Activated naive CD4-positive, alpha-beta T cell treated with anti-CD3 and anti-CD28 coated beads, Interleukin-2, amount 10 ng/mL, durations not matched to agents 7 days and 5 days (primary cell): ENCODE measurements at places on chromosomes 1 and 21.

DNA sequence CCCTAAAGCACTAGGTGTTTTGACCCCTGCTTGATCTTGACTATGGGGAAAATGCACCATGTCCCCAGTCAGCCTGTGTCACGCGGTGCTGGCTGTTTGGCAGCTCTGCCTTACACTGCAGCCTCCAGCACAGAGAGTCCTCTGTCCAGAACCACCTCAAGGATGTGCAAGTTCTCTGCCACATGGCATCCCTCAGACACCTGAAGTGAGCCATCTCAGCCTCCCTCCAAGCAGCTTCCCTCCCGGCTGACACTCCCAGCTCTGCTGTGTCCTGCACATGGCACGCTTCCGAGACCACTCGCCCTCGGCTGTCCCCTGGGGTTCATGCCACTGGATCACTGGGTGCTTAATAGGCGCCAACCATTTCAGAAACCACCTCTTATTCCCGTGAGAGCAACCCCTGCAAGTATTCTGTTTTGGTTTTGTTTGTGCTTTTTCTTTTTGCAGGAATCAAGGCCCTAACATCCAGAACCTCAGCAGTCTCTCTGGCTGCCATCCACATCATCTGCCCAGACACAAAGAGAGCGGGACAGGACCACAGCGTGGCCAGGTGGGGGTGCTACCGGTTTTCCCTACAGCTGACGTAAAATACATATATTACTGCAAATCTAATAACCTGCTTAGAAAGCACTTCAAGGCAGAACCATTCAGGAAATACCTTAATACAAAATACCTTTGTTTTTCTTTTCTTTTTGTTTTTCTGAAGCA lies 45.7 kb downstream of the CAPZB start:
- peak; percentile 61 for DNase-seq

- DNase-seq = no peak
Observed at GRCh38 chr21:36005018-36005417, 55.3 kb downstream of the SETD4 start.

- no peak for DNase-seq
Observed at GRCh38 chr1:19219451-19219850, 9.4 kb upstream of the UBR4 start.

GRCh38 chr1:37342736-37343135 lies 131.6 kb upstream of the ZC3H12A start:
- DNase-seq = no peak

GRCh38 chr1:44590475-44590874 lies 83.8 kb downstream of the TMEM53 start:
- DNase-seq = no peak

- no peak for DNase-seq
Observed at GRCh38 chr1:147292012-147292411, 49.5 kb downstream of the CHD1L start.

DNA sequence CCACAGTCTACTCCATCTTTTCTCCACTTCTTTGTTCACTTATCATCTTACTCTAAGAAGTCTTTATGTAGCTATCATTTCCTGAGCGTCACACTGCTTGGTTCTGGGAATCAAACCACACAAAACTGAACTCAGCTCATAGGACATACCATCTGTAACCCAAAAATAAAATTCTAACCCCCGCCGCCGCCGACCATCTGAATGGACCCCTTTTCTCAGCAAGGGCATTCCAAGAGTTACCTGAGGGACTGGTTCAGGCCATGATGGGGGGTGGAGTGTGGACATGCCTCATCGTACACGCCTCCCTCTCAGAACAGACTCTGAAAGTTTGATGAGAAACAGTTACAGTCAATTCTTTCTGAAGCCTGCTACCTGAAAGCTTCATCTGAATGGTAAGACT lies 12.6 kb upstream of the CHI3L2 start:
- DNase-seq = peak; percentile 77

- DNase-seq = no peak
Observed at GRCh38 chr21:26756491-26757159, 88.6 kb downstream of the ADAMTS1 start.
